ENCODE measurements at places on chromosomes 5 and 9.
A peak's percentile ranks its signal among the peaks of the same experiment; 100 is the strongest.

GRCh38 chr9:90950600-90950999, 149.0 kb downstream of the SYK start:
- no peak for DNase-seq

DNA sequence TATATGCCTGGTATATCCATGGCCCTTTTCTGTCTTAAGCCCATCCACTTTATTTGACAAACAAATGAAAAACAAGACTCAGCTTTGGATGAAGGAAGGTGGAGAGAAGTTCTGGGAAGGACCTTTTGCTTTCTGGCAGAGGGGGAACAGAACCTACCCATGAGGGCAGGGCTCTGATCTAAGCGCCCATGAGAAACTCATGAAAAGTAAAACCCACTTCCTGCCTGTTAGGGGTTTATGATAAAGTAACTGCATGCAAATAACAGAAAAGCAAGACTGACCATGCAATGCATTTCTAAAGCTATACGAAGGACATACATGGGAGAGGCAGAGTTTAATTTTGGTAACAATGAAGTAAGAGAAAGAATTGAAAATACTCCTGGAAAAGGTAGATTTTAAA, 181.9 kb upstream of the ADRA1B start:
- DNase-seq, result peak; percentile 25

DNA sequence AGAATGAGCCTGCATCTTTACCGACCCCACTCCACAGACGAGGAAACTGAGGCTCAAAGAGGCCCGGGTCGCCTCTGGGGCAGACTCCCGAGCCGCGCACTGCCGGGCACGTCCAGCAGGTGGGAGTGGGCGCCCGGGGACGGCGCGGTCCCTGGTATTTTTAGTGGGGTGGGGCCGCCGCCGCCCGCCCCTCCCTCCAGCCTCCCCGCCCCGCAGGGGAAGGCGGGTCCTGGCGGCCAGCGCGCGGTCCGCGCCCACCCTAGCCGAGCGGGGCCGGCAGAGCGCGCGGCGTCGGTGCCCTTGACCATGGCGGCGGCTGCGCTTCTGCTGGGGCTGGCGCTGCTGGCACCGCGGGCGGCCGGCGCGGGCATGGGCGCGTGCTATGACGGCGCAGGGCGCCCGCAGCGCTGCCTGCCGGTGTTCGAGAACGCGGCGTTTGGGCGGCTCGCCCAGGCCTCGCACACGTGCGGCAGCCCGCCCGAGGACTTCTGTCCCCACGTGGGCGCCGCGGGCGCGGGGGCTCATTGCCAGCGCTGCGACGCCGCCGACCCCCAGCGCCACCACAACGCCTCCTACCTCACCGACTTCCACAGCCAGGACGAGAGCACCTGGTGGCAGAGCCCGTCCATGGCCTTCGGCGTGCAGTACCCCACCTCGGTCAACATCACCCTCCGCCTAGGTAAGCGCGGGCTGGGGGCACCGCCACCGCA, at the start of gene LAMC3:
Gene LAMC3 (plus strand): TSS at position 266 of the 710 bp plus-strand sequence. CDS start 41 bp downstream, at position 307.
- DNase-seq, result no peak

- DNase-seq, result no peak
These were observed 108.2 kb downstream of the ST8SIA4 start for GRCh38 chr5:100794844-100795243.

All from germinal center (tissue), 1 donor.